NCI-H526 (cell line): ENCODE measurements at places on chromosomes 12 and 14.

DNA sequence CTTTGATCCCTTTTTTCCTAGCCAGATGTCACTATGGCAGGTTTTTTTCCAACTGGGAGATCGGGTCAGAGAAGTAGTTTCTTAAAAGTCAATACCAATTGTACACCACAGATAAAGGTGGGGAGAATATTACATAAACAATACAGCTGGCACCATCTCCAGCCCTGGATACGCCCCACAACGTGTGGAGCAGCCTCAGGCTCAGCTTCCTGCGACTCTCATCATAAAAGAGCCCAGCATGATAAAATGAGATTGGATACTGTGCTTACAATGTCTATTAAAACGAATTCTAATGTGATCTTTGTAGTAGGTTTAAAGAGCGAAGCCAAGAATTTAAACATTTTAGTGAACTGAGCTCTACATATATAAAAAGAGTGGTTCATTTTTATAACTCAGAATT is 21.5 kb downstream of the EFCAB11 start:
- no peak for DNase-seq

GRCh38 chr12:8032242-8033152 is at the start of gene FOXJ2:
Gene FOXJ2 (plus strand): TSS chr12:8032716. CDS start chr12:8039833, 7,117 bp downstream.
- DNase-seq: no peak

- no peak for DNase-seq
Observed at GRCh38 chr12:76020281-76020680, 11.3 kb downstream of the PHLDA1 start.

GRCh38 chr12:47947341-47947740 is 16.1 kb upstream of the TMEM106C start:
- DNase-seq: no peak

- no peak for DNase-seq
Observed at GRCh38 chr12:93116632-93117031, 187.5 kb upstream of the EEA1 start.

- DNase-seq: no peak
Observed at GRCh38 chr12:54420766-54421144, 1.7 kb upstream of the ITGA5 start.

DNA sequence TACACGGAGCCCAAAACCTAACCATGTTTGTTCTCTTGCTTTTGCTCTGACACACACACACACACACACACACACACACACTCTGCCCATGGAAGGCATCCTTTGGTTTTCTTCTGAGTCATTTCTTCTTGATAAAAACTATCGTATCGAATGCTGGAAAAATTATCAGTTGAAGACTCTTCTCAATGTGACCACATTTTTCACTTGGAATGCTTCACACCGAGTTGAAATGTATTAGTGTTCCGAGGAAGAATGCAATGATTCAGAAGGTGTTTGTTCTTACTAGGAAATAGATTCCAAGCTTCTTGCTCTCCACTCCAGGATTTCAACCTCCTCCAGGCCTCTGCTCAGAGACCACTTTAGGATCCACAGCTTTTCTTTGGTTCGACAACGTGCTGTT is 226.3 kb downstream of the MON2 start:
- no peak for DNase-seq
